ENCODE measurements at places on chromosomes 6 and 20. TPM values are rescaled to one million over a fixed set of nuclear protein-coding genes. Genes with fewer than 3 reads are reported as not detected.

GRCh38 chr20:15930311-15931305, 642.6 kb downstream of the KIF16B start:
- H3K4me3 ChIP-seq, result no peak overlapping the region
- no peak for DNase-seq
- no peaks in the 10 kb centered on the region for H3K36me3 ChIP-seq
- peaks cover 8% of the 10 kb centered on the region for H3K4me1 ChIP-seq

DNA sequence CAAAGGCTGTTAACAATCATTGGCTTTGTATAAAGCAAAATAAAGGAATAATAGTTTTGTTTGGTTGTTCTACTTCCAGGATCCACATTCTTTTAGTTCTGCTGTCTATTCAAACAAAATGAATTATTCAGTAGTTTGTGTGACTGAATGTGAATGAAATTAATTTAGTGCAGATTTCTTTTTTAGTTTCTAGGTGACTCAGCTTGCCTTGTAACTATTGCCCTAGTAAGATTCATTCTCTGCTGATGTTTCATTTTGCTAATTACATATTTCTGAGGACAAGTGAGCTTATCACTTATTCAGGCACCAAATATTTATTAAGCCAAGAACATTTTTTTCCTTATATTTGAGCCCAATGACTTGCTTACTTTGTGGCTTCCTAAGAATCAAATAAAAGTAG, 46.5 kb upstream of the RIPOR2 start:
- DNase-seq, result no peak
- H3K27ac ChIP-seq, result no peak overlapping the region
- H3K27me3 ChIP-seq, result no peaks in the 10 kb centered on the region
- H3K4me3 ChIP-seq, result no peak overlapping the region

DNA sequence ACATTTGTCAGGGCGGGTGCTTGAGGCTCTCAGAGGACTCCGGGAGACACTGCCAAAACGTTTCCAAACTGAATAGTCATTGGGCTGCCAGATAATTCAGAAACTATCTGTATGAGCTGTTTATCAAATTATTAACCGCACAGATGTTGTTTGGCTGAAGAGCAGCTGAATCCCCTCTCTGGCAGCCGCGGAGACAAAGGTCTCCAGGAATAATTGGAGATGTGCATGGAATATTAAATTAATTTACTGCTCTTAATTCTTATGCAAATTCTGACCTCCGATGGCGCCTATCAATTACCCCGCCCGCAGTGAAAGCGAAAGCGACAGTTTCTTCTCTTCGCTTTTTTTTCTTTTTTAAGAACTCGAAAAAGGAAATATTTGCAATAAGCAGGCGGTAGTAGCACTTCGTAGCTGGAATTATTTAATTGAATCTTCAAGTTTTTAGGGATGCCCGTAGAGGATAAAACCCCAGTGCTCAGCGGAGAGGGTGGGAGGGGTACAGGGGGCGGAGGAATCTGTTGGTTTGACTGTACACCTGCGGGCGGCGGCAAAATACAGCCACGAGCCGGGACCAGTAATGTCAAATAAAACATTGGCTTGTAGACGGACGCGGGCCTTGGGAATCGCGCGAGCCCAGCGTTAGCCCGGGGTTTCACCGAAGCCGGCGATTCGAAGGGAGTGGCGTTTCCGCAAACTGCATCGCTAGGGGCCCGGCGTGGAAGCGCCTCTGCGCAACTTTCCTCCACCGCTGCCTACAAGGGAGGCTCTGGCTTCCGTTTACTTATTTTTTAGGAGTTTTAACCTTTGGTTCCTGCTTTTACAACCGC, 6.2 kb downstream of the LINC00237 start:
- H3K27ac ChIP-seq, result peak overlapping the region; percentile 56
- DNase-seq, result peak; percentile 77

DNA sequence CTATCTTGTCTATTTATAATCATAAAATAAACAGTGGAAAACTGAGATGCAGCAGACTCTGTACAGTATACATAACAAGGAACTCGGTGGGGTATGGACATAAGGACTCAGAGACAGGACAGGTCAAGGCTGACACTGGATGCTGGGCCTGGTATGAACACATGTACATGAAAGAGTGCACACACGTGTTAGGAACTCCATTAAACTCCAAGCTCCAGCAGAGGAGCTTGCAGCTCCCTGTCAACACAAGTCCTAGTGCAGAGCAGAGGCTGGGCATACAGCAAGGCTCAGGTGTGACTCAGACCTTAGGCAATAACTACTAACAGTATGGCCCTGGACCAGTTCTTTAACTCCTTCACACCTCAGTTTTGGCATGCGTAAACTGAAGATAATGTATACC, 17.1 kb downstream of the NAPB start:
- no peaks in the 10 kb centered on the region for H3K36me3 ChIP-seq
- no peak overlapping the region for H3K27ac ChIP-seq
- H3K4me1 ChIP-seq, result no peaks in the 10 kb centered on the region
- H3K27me3 ChIP-seq, result no peaks in the 10 kb centered on the region
- DNase-seq, result no peak

DNA sequence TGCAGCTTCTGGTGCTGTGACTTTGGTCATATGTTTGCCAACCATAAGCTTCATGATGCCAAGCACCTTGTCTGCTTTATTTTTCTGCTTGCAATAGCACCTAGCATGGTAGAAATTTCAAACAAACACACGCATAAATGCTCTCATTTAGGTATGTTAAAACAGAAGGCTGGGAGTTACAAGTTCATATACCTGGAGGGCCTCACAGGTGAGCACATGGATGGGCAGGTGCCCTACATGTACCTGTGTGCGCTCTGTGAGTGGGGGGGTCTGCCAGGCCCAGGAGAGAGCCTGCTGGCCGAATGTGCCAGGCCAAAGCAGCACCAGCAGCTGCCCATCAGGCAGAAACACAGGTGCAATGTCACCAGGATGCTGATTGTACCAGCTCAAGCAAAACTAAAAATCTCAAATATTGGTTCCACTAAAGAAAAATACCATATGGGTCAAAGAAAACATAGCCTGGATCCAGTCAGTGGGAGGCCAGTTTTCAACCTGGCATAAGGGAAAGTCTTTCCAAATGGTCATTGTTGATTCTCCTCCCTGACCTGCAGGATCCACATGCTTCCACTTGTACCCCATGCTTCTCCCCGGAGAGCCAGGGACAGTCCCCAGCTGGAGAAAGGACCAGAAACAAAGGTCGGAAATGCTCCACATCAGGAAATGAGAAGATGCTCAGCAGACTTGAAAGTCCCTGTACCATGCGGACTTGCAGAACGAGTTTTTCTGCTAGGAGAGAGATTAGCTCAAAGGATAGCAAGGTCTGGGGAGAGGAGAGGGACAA, 7.2 kb upstream of the PFDN4 start:
- H3K4me3 ChIP-seq, result no peak overlapping the region
- no peaks in the 10 kb centered on the region for H3K27me3 ChIP-seq
- H3K36me3 ChIP-seq, result no peaks in the 10 kb centered on the region
- H3K4me1 ChIP-seq, result no peaks in the 10 kb centered on the region
- DNase-seq, result no peak

- H3K27ac ChIP-seq, result no peak overlapping the region
- DNase-seq, result no peak
Observed at GRCh38 chr6:87721311-87721710, 19.3 kb upstream of the AKIRIN2 start.

DNA sequence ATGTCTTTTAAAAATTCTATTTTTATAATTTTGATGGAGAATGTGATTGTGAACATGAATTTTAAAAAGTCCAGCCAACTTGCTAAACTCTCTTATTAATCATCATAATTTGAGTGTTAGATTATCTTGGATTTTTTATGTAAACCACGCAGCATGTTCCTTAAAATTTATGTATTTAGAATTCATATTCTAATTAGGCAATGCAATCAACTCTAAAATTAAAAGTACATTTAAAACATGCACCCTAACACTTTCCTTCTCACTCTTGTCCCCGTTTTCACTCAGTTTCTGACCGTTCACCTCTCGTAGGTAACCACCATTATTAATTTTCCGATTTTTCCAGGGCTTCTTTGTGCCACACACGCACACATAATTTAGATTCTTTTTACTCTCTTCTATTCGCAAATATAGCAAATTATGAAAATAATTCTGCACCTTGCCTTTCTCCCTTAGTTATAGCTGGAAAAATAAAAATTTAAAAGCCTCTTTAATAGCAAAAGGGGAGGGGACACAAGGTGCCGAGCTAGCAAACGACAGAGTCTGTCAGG, 329 bp upstream of the ZKSCAN3 start:
- peaks cover 10% of the 10 kb centered on the region for H3K4me1 ChIP-seq
- H3K27ac ChIP-seq, result peak overlapping the region; percentile 84
- no peaks in the 10 kb centered on the region for H3K36me3 ChIP-seq

- H3K27ac ChIP-seq, result no peak overlapping the region
- no peaks in the 10 kb centered on the region for H3K27me3 ChIP-seq
- H3K4me3 ChIP-seq, result no peak overlapping the region
Observed at GRCh38 chr20:17712201-17712600, 12.4 kb downstream of the BANF2 start.

DNA sequence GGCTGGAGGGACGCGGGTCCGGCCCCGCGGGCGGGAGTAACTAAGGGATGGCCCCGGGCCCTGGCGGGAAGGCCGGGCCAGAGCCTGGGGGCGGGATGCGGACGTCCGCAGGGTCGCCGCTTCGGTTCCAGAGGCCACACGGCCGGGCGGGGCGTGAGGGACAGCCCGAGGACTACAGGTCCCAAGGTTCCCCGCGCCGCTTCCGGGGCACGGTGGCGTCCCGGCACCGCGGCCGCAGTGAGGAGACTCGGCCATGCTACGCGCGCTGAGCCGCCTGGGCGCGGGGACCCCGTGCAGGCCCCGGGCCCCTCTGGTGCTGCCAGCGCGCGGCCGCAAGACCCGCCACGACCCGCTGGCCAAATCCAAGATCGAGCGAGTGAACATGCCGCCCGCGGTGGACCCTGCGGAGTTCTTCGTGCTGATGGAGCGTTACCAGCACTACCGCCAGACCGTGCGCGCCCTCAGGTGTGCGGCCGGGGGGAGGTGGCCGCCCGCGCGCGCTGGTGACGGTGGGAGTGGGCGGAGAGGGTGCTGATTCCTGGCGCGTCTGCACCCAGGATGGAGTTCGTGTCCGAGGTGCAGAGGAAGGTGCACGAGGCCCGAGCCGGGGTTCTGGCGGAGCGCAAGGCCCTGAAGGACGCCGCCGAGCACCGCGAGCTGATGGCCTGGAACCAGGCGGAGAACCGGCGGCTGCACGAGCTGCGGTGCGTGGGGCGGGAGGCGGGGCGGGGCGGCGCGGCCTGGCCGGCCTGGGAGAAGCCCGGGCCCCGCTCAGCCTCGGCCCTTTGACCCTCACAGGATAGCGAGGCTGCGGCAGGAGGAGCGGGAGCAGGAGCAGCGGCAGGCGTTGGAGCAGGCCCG, at the start of gene MRPS26:
Gene MRPS26, plus strand, starts transcription at position 237 of the 861 bp plus-strand sequence. Its CDS starts 17 bp downstream, at position 254.
- H3K4me3 ChIP-seq, result peak within 1 kb of the TSS; percentile 90
- DNase-seq, result peak; percentile 97
- H3K27me3 ChIP-seq, result no peaks in the 10 kb centered on the region
- peaks cover 30% of the 10 kb centered on the region for H3K36me3 ChIP-seq
- peaks cover 15% of the 10 kb centered on the region for H3K4me1 ChIP-seq
- peak within 1 kb of the TSS; percentile 90 for H3K27ac ChIP-seq

The QKI gene
- total RNA-seq, result 234 TPM

The TFAP2D gene
- not detected for total RNA-seq

The CMTR1 gene
- 42.2 TPM for total RNA-seq

Data from upper lobe of right lung (tissue), 1 donor.